ENCODE measurements at places on chromosomes 7 and 10. TPM values are rescaled to one million over a fixed set of nuclear protein-coding genes. Genes with fewer than 3 reads are reported as not detected.

WDR91 gene
- 7.0 TPM for total RNA-seq

OR6B1 gene
- total RNA-seq: not detected

FAM20C gene
- 29.5 TPM for total RNA-seq

FEZF1 gene
- total RNA-seq: not detected

LIPJ gene
- total RNA-seq: 5.3 TPM

VPS50 gene
- total RNA-seq: 2.3 TPM

PKD2L1 gene
- not detected for total RNA-seq

PLCE1 gene
- total RNA-seq: 16.3 TPM

ZNF33A gene
- 28.7 TPM for total RNA-seq

CAV2 gene
- 90.1 TPM for total RNA-seq

TMEM270 gene
- not detected for total RNA-seq

TUBAL3 gene
- not detected for total RNA-seq

ZNF33B gene
- 67.9 TPM for total RNA-seq

PTPRZ1 gene
- total RNA-seq: 22.3 TPM

ARL4A gene
- total RNA-seq: 1.2 TPM

NACAD gene
- 24.1 TPM for total RNA-seq

ACSM6 gene
- total RNA-seq: 0.58 TPM

ALOX5 gene
- 18.1 TPM for total RNA-seq

TAS2R38 gene
- not detected for total RNA-seq

INHBA gene
- total RNA-seq: 4.8 TPM

HACD1 gene
- total RNA-seq: 20.9 TPM

OPN1SW gene
- total RNA-seq: not detected

CDC14C gene
- total RNA-seq: not detected

DYNC1I1 gene
- 5.1 TPM for total RNA-seq

SLC18A3 gene
- total RNA-seq: not detected

CEP55 gene
- 0.58 TPM for total RNA-seq

TTYH3 gene
- 79.1 TPM for total RNA-seq

All from stomach (tissue), 19 donors.